ENCODE measurements at places on chromosomes 6 and 20.

- DNase-seq, result no peak
Observed at GRCh38 chr20:11544029-11544678, 373.5 kb upstream of the BTBD3 start.

GRCh38 chr6:118931436-118931835, 3.5 kb downstream of the MCM9 start:
- no peak for DNase-seq

GRCh38 chr6:45917439-45917838, 98.2 kb downstream of the CLIC5 start:
- no peak for DNase-seq

- DNase-seq, result no peak
Observed at GRCh38 chr6:28542440-28543296, 17.0 kb downstream of the GPX5 start.

DNA sequence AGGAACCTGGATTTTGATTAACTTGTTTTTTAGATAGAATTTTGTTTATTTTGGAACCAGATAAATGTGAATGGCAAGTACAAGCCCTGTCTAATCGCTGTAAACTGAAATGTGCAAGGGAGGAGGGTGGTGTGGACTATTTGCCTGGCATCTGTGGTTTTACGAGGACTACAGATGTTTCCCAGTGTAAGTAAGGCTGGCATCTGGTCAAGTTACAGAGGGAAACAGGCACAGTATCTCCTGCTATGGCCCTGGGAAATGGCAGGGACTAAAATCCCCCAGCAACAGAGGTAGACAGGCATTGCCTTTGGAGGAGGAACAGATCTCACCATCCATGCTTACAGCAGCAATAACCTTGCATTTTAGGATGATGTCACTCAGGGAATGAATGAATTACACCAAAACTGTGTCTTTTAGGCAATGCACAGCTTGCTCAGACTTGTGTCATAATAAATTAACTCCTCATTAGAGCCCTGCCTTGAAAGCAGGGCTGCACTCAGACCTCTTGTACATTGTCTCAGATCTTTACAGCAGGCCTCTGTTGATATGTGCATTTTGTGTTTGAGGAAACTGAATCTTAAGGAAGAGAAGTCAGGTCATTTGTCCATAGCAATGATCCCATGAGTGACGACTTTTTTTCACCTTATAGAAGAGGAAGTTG, 96.2 kb downstream of the TCP11 start:
- DNase-seq, result no peak

- no peak for DNase-seq
Observed at GRCh38 chr20:62400021-62400420, 7.1 kb downstream of the CABLES2 start.

GRCh38 chr6:83309344-83309743, 116.2 kb downstream of the RWDD2A start:
- DNase-seq, result no peak

DNA sequence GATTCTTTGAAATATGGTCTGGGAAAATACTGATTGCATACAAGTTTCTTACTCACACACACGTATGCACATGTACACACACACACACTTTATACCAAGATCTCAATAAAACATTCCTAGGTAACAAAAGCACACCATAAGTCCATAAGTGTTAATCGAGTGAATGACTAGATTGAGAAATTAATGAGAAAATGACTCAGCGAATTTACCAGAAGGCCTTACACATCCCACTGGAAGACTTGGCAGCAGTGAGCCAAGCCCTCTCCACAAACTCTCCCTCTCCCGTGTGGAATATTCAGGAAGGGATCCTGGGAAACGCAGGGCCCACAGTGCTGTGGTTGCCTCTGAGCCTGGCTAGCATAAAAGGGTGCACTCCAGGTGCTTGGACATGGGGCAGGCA, 227.2 kb downstream of the LY86 start:
- DNase-seq, result no peak

GRCh38 chr20:20331817-20332216, 36.1 kb upstream of the INSM1 start:
- DNase-seq, result no peak

- DNase-seq, result no peak
Observed at GRCh38 chr6:17057322-17057721, 44.5 kb upstream of the STMND1 start.

DNA sequence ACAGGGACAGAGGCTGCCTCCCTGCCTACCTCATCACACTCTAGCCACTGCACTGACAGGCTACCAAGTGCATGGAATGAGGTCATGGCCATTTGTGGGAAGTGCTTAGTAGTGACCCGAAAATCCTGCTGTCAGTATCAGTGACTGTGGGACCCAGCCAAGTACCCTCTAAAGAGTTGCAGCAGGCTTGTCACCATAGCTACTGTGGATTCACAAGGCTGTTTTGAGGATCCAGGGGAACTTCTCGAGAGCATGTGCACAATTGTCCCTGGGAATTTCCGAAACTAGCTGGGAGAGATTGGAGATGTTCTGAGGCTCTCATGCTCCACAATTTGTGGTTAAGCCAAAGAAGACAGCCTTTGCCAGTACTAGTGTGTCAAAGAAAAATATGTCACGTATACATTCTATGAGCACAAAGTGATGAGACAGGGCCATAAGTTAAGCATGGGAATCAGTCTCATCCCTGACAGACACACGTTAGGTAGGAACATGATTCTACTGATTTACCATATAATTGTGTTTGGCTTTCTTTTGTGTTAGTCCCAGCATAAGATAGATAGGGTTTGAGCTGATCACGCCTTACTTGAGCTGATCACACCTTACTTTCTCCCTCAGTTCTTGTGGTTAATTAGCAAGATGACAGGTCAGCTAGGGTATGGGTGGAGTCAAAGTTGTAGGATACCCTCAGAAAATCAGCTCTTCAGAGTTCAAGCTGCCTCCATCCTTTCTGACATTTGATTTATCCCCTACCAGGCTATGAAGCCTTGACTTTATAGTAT, 42.6 kb upstream of the TMEM170B start:
- DNase-seq, result no peak

DNA sequence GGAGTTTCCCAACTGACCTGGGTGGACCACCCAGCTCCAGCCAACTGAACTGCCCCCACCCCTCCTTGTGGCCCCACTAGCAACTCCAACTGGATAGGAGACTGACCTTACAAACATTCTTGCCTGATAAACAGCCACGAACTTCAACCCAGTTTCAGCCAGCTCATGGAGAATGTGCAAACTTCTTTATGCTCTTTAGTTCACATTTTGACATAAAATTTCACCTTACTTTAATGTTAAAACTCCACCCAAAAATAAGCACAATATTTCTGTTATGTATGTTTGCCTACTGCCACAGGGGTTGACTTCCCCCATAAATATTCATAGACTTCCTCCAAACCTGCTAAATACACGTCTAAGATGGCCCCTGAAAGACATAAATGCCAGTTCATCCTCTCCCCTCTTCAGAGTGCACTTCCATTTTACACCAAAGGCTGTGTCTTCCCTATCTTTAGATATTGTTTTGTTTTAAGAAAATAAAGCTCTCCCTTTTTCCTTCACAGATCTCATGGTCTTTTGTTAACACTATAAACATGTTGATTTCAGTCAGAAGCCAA, 643.7 kb downstream of the EPM2A start:
- DNase-seq, result no peak

DNA sequence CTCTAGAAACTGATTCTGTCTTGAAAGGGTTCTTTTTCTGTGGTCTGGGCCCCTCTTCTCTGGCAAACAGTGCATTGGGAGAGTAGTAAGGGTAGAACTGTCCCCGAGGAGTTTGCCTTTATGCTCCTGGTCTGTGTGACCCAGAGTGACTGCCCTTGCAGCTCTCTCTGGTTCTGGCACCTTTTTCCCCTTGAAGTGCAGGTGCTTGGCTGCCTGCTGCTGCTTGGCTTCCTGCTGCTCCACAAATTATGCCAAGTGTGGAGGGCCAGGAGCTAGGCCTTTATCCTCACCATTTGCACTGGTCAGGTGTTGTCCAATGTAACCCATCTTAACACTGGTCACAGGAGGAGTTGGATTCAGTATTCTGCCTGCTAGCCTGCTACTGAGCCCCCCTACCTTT, 11.2 kb downstream of the KIZ start:
- DNase-seq, result no peak

DNA sequence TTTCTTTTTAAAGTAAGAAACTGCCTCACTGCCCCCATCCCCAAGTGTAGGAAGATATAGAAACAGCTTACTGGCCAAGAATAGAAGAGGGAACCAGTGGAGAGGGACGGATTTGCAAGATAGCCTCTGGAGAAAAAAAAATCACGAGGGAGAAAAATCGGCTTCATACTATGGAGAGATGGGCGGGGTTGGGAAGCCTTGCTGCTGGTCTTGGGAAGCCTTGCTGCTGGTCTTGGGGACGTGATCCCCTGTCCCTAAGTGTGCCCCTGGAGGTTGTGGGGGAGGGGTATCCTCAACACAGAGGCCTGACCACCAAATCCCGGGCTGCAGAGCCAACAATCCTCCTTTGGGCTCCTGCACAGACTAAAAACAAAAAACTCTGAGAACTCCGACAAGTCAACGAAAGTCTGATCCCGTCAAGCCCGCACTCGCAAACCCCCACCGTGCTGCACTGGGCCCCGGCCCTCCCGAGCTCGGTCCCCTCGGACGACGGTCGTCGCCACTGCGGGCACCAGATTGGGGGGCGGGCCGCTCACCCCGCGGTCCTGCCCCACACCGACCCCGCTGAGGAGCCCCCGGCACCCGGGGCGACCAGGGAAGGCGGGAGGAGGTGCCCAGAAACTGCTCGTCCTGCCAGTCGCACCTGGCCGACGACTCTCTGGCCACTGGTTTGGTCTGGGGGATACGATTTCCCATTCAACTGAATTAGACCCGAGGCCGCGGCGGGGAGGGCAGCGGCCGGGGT, 750 bp downstream of the MAP7 start:
- DNase-seq, result no peak

GRCh38 chr6:144675231-144675861, 390.2 kb downstream of the UTRN start:
- no peak for DNase-seq

- no peak for DNase-seq
Observed at GRCh38 chr20:23335521-23335920, 15.1 kb upstream of the NXT1 start.
